ENCODE measurements at places on chromosomes 5 and 9. TPM values are rescaled to one million over a fixed set of nuclear protein-coding genes. Genes with fewer than 3 reads are reported as not detected.

The SCGB3A2 gene
- not detected for total RNA-seq

The ARSK gene
- total RNA-seq = 8.1 TPM

The TMEM174 gene
- not detected for total RNA-seq

The SRD5A1 gene
- 49.1 TPM for total RNA-seq

The CFAP77 gene
- not detected for total RNA-seq

The TMOD1 gene
- 42.6 TPM for total RNA-seq

The IQGAP2 gene
- 25.0 TPM for total RNA-seq

The ATOX1 gene
- total RNA-seq = 41.9 TPM

The KIF20A gene
- total RNA-seq = 6.3 TPM

The CYSRT1 gene
- not detected for total RNA-seq

The SRP19 gene
- total RNA-seq = 59.5 TPM

The GABRA6 gene
- not detected for total RNA-seq

The CATSPER3 gene
- not detected for total RNA-seq

The MYOT gene
- not detected for total RNA-seq

The EMB gene
- 3.1 TPM for total RNA-seq

The SLC4A9 gene
- total RNA-seq = not detected

The ADAMTS2 gene
- 1.9 TPM for total RNA-seq

The ANKRD55 gene
- 0.63 TPM for total RNA-seq

The CNTFR gene
- 23.8 TPM for total RNA-seq

The ELAVL2 gene
- 208 TPM for total RNA-seq

The FAM81B gene
- total RNA-seq = not detected

The ARL14EPL gene
- total RNA-seq = not detected

The GRPEL2 gene
- 33.8 TPM for total RNA-seq

The CDH18 gene
- 12.8 TPM for total RNA-seq

The NEUROG1 gene
- 1.6 TPM for total RNA-seq

The DROSHA gene
- 125 TPM for total RNA-seq

The GABRA1 gene
- total RNA-seq = 17.2 TPM

The C9orf43 gene
- 0.94 TPM for total RNA-seq

The C5orf34 gene
- total RNA-seq = 5.0 TPM

The SPINK4 gene
- total RNA-seq = not detected

The PITX1 gene
- total RNA-seq = not detected

The WWC1 gene
- total RNA-seq = 77.0 TPM

The GPSM1 gene
- total RNA-seq = 123 TPM

The FOXD4L5 gene
- total RNA-seq = 0.31 TPM

The SPATA31C1 gene
- total RNA-seq = not detected

The NR5A1 gene
- not detected for total RNA-seq

All from parietal lobe (tissue), 2 donors.